ENCODE measurements at places on chromosomes 7 and 10.

GRCh38 chr7:71414490-71414889, 282.5 kb downstream of the GALNT17 start:
- DNase-seq, result no peak

- no peak for DNase-seq
These were observed 101.8 kb downstream of the EGFR start for GRCh38 chr7:55120501-55121198.

GRCh38 chr10:119189811-119190282, 11.2 kb upstream of the PRDX3 start:
- DNase-seq, result no peak

DNA sequence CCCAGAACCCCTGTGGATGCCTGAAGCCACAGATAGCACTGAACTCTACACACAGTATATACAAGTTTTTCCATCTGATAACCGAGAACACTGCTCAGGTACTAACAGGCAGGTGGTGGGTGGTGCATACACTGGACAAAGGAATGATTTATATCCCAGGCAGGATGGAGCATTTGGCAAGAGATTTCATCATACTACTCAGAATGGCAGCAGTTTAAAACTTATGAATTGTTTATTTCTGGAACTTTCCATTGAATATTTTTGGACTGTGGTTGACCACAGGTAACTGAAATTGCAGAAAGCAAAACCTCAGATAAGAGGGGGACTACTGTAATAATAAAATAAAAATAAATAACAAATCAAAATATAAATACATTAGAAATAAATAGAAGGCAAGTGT, 10.9 kb upstream of the KCNMA1 start:
- no peak for DNase-seq

- no peak for DNase-seq
These were observed 232.4 kb upstream of the KLF14 start for GRCh38 chr7:130966246-130967009.

GRCh38 chr10:59464483-59464882, 102.1 kb upstream of the FAM13C start:
- no peak for DNase-seq

- no peak for DNase-seq
These were observed 147.3 kb upstream of the VSTM2A start for GRCh38 chr7:54394834-54395233.

- DNase-seq, result no peak
These were observed 662 bp downstream of the DNAJC2 start for GRCh38 chr7:103343758-103344452.

All from right atrium auricular region (tissue), 2 donors.